Right hindlimb (tissue), 1 donor: ENCODE measurements at places on chromosomes 5 and 9.
A peak's percentile ranks its signal among the peaks of the same experiment; 100 is the strongest.

DNA sequence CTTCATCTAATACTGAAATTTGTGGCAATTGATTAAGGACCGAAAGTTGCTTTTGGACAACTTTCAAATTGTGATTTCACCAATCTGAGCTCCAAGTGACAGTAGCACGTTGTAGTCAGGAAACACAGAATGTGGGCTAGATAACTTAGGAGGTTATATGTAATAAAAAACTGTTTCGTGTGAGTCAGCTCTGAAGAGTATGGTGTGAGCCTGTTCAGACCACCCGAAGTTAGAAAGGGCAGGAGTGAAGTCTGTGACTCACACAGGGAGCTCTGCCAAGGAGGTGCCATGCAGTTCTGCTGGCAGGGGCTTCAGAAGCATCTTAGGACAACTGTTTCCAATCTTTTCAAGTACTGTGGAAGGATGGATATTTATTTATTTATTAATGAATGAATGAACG lies 16.4 kb upstream of the ZBTB34 start:
- DNase-seq = no peak

- no peak for DNase-seq
Measured at GRCh38 chr5:81909677-81910076, 62.1 kb upstream of the ATG10 start.

DNA sequence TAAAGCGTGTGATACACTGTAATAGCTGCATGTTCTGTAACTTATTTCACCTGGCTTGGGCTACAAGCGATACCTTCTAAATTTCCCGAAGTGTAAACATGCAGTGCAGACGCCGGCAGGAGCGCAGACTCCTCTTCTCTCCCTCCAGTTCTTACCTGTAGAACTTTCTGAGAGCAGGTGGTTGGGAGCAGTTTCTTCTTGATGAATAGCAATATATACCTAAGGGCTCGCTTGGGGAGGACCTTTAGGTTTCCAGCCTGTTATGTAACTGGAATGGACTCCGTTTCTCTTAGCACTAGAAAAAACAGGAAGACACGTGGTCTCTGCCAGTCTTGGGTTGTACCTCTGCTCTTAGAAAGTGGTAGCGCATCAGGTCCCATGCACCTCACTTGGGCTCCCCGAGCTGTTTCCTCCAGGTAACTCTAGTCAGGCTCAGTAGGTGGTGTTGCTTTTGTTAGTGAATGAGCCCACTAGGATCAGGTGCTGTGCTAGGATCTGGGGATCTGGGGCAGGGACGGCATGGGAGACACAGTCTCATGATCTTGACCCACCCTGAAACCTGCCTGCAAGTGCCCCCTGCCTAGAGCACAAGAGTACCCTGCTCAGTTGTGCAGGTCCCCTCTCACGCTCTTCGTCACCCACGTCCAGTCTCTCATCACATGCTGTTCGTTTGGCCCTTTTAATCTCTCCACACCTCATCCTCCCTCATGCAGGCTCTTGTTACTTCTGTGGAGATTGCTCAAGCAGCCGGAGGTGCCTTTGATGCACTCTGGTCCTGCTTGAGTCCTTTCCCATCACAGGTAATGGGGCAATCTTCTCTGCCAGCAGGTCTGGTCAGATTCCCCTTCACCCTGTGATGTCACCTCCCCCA lies 2.8 kb downstream of the TENT4A start:
- no peak for DNase-seq

GRCh38 chr9:112531666-112532282 lies 45.1 kb downstream of the KIAA1958 start:
- no peak for DNase-seq

DNA sequence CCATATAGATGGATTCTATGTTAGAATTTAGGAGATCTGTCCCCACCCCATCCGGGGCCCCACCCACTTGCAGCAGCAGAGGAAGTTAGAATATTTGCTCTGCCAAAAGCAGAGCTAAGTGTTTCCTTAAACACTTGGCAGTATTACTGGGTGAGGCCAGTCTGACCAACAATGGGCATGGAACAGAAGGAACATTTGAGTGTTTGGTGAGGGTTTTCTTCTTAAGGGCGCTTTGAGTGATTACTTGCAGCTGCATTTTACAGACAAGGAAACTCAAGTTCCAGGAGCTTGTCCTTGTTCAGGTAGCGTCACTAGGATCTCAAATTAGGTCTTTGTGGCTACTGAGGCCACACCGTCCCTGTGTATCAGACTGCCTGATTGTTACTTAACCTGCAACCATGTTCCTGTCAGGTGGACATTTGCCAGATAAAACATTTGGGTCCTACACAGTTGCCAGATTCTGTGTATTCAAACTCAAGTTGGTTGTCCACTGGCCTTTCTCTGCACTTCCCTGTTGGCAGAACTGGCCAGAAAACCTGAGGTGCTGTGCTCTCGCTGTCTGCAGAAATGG lies 59.3 kb downstream of the SLC46A2 start:
- peak; percentile 38 for DNase-seq

GRCh38 chr5:52956915-52957747 lies 32.0 kb upstream of the ITGA2 start:
- no peak for DNase-seq

- no peak for DNase-seq
Measured at GRCh38 chr9:28342815-28343338, 769.6 kb upstream of the C9orf72 start.

DNA sequence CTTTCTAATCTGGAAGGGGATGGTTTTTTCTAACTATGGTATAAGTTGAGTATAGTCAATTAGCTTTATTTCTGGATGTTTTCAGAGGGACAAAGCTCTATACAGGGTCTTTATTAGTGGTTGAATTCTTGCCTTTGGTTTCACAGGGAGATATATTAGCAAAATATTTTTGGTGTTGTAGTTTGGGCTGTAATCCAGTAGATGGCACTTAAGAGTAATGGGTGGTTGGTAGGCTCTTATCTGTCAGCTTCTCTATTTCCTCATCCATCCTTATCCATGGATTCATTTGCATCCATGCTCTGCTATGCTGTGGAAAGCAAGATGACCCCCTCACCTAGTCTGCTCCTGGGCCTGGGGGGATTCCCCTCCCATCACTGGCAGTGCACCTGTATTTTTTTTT lies 363.6 kb upstream of the CYLC2 start:
- no peak for DNase-seq

- no peak for DNase-seq
Measured at GRCh38 chr5:136491806-136492205, 126.5 kb upstream of the TRPC7 start.

GRCh38 chr5:76602094-76602726 lies 21.0 kb downstream of the F2RL2 start:
- no peak for DNase-seq

DNA sequence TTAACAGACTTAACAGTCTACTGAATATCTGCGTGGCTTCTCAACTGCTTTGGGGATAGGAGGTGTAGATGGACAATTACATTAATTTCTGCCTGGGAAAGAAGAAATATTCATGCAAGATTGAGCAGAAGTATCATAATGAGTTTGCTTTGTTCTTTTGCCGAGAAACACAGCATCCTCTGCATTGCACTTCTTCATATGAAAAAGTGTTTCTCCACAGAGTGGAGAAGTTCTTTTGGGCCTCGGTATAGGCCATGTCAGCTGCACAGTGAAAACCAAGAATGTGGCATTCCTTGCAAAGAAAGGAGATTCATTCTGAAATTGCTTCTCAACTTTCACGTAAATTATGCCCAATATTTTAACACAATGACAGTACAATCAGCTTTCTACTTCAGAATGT lies 17.6 kb upstream of the SNX2 start:
- no peak for DNase-seq

- no peak for DNase-seq
Measured at GRCh38 chr5:165781738-165782137, 2276.3 kb downstream of the MAT2B start.

DNA sequence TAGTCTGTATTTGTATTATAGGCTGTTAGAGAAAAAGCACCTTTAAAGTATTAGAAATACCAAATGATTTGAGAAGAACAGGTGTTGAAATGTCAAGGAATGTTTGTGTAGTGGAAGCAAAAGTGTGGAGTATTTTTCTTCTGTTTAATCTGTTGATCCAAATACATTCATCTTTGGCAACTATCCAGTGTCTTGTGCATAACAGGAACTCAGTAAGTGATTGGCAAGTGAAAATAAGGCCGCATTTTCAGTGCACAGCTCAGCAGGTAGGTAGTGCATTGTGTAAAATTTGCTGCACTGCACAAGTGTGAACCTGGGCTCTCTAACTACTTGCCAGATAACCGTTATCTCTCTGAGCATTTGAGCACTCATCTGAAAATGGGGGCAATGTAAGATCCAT lies 61.8 kb downstream of the CHSY3 start:
- no peak for DNase-seq

- DNase-seq = no peak
Measured at GRCh38 chr5:149049371-149049781, 13.5 kb downstream of the SH3TC2 start.

DNA sequence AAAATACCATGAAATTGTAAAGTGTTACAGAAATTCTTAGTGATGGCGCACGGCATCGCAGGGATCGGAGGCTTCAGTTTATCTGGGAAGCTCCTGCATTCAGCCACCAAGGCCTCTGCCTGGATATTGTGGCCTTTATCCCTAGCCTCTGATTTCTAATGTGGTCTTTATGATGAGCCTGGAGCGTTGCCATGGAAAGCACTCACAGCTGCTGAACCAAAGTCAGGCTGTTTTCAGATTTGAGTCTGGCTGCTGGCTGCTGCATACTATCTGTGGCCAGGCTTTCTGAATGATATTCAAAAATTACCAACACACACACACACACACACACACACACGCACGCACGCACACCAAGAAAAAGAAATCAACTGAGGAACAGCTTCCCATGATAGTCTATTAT lies 101.1 kb upstream of the ZNF366 start:
- DNase-seq = peak; percentile 89

DNA sequence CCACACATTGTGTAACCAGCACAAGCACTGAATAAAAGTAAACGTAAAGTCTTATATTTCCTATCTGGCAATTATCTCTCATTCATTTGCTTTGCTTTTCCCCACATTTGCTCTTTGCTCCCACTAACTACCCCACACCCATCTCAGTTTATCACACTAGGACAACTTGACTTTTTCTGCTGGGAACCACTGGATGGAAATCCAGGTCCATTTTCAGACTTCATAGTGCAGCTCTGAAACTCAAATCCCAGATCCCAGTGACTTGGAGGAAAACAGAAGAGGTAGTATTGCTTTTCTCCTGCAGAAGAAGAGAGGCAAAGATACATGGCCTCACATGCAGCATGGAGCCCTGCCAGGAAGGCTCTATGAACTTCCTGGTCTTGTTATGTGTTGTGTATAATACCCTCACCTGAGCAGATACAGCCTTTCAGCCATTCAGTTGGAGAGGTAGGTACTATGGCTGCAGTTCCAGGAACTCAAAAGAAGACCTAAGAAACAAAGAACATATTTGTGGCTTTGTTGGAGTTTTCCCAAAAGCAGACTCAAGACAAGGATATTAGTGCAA lies 90.0 kb upstream of the NIPBL start:
- DNase-seq = no peak

- DNase-seq = no peak
Measured at GRCh38 chr5:10689391-10690081, 71.5 kb downstream of the DAP start.

- DNase-seq = no peak
Measured at GRCh38 chr9:105251733-105252404, 7.4 kb downstream of the SLC44A1 start.

DNA sequence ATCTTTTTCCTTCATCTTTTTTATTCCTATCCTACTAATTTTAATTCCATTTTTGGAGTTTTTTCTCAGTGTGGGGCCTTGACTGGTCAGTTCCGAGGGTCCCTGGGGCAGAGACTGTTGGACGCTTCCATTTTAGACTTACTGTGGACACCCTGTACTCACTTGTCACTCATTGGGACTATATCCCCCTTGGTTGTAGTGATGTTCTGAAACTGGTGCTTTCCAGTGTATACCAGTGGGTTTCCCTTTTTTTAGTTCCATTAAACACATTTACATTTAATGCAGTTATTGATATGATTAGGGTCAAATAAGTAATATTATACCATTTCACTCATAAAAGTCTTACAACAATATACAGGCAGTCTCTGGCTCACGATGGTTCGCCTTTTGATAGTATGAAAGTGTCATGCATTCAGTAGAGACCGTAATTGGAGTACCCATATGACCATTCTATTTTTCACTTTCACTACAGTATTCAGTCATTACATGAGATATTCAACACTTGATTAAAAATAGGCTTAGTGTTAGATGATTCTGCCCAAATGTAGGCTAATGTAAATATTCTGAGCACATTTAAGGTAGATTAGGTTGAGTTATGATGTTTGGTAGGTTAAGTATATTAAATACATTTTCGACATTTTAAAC lies 46.0 kb downstream of the CNOT6 start:
- DNase-seq = no peak

GRCh38 chr5:120817044-120817985 lies 353.2 kb downstream of the PRR16 start:
- DNase-seq = no peak

DNA sequence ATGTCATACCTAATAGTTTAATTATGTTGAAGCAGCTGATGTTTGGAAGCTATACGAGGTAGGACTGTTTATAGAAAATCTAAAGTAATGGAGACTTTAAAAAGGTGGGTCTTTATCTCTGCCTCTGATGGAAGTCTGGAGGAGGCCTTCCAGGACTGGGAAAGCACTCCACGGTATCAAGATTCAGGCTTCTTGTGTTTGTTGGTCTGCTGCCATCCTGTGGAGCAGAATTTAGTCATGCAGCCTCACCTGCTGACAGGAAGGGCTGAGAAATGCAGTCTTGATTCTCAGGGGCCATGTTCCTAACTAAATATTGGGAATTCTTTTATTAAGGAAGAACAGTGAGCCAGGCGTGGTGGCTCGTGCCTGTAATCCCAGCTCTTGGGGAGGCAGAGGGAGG lies 15.9 kb downstream of the SPDL1 start:
- DNase-seq = no peak

DNA sequence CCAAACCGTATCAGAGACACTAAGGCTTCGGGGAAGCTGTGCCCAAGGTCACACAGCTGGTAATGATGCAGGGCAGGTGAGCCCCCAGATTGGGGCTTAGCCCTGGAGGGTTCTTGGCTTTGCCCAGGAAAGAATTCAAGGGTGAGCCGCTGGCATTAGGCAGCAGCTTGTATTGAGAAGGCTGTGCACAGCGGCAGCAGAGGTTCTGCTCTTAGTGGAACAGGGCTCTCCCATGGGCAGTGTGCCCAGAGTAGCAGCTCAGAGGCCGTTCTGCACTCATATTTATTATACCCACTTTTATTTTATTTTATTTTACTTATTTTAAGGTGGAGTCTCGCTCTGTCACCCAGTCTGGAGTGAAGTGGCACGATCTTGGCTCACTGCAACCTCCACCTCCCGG lies 85.8 kb upstream of the IER5L start:
- DNase-seq = peak; percentile 17

DNA sequence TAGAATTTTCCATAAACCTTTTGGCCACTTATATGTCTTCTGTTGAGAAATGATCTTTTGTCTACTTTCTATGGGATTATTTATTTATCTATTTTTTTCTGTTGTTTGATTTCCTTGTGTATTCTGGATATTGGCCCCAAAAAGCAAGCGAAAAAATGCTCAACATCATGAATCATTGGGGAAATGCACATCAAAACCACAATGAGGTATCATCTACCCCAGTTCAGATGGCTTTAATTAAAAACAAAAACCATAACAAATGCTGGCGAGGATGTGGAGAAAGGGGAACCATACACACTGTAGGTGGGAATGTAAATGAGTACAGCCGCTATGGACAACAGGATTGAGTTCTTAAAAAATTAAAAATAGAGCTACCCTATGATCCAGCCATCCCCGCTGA lies 125.0 kb upstream of the LPCAT1 start:
- DNase-seq = no peak

- no peak for DNase-seq
Measured at GRCh38 chr5:76046741-76047140, 36.4 kb upstream of the SV2C start.

- no peak for DNase-seq
Measured at GRCh38 chr5:107858324-107858723, 187.6 kb upstream of the EFNA5 start.
